ENCODE measurements at places on chromosomes 4 and X.

GRCh38 chr4:77471821-77472495 lies 133.7 kb upstream of the CXCL13 start:
- no peak for DNase-seq

DNA sequence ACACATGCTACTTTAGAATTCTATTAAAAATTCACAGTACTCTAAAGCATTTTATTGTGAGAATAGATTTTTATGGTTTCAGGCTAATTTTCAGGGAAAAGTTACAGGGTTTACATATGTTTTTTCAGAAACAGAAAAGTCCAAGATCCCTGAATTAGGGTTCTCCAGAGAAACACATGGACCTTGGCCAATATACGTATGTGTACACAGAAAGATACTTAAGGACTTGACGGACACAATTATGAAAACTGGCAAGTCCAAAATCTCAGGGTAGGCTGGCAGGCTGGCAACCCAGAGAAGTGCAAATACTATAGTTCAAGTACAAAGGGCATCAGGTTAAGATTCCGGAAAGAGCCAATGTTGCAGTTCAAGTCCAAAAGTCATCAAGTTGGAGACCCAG lies 1897.8 kb upstream of the PCDH10 start:
- no peak for DNase-seq

DNA sequence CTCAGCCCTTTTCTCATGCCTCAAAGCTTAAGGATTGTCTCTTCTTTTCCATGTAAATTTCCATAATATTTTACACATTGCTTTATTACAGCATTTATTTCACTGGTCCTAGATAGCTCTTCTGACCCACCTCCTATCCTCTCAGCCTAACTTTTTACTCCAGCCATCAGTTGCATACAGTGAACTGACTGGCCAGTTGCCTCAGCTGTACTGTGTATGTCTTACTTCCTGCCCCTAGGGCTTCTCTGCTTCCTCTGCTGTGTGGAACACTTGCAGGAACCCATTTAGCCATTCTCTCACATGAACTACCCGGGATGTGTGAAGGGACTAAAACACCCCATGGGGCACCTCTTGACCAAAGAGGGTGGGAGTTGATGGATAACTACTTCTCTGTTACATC lies 18.0 kb downstream of the C4orf33 start:
- peak; percentile 10 for DNase-seq

- peak; percentile 6 for DNase-seq
These were observed 22.2 kb downstream of the TMEM184C start for GRCh38 chr4:147639388-147639787.

Measured in EH (cell line).